ENCODE measurements at places on chromosomes 6 and 20.

DNA sequence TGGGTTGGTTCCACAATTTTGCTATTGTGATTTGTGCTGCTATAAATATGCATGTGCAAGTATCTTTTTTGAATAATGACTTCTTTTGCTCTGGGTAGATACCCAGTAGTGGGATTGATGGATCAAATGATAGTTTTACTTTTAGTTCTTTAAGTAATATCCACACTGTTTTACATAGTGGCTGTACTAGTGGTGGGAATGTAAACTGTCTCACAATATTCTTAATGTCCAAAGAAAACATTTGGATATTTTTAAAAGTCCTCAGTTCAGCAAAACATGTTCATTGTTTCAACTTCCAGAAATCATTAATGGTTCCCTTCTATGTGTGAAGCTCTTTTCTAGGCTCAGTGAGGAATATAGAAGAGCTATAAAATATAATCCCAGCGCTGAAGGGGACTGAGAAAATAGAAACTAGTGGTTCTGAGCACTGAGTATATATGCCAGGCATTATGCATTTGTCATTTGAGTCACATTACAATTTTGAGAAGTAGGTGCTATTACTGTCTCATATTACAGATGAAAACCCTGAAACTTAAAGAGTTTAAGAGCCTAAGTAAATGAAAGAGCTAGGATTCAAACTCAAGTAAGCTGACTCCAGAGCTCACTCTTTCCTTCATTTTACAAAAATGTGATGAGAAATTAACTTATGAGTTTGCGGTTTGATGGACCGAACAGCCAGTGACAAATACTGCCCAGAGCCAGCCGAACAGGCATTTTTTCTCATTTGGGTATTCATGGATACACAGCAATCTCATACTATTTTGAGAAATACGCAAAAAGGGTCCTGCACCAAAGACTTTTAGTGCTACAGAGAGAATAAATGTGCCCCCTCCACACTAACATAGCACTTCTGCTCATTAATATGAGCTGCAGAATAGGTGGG, 250.1 kb downstream of the TBX18 start:
- DNase-seq: no peak

GRCh38 chr20:20367575-20368417, at the start of gene INSM1:
Gene INSM1 (plus strand): TSS chr20:20368104. CDS start chr20:20368268, 164 bp downstream.
- no peak for DNase-seq

DNA sequence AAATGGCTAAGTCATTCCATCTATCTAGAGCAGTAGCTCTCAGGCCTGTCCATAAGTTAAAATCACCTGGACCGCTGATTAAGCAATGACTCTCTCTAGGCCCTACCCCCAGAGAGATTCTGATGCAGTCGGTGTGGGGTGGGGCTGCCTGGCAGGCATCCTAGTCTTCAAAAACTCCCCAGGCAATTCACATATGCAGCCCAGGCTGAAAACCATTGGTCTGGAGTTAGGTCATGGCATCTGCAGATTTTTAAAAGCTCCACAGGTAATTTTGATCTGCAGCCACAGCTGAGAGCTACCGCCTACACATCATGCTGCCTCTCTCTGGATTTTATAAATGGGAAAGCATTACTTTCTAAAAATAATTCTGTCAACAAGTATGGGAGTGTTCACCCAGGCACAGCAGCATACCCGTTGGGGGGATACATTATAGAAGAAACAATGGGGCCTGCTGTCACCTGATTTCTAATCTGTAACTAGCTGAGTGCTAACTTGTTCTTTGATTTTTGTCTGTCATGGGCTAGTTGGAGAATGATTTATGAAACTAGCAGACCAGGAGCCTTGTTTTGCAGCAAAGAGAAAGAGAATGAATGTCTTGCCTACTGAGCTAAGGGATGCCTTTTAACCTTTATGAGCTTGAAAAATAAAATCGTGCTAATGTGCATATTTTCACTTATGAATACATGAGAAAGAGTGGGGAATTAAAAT, 44.1 kb upstream of the ATXN1 start:
- DNase-seq: no peak

DNA sequence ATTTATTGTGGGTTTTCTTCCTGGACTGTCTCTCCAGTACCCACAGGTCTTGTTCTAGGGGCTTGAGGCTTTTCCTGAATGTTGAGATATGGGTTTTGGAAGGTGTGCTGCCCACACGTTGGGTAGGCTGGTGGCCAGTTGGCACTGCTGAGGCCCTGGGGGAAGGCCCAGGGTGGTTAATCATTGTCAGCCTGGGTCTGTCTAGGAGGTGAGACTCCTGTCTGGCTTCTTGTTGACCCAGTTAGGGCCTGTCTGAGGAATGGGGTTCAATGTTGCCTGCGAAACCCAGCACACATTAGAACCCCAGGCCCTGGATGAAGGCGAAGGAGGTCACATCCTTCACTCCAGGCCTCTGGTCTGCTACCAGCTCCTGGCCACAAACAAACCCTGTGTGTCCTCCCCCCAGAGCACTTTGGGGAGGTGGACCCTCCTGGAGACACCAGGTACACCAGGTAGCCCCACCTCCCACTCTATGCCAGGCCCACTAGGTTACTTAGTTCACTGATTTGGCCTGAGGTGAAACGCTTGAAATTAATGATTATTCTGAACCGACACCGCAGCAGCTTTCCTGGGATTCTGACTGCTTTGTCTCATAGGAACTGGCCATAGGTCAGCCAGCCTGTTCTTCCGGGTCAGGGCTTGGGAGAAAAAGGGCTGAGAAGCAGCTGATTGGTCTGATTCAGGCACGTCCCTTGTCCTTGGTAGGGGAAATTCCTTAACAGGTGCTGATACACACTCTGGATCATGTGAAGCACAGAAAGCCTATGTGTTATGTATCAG, 15.2 kb downstream of the DNMT3B start:
- no peak for DNase-seq

DNA sequence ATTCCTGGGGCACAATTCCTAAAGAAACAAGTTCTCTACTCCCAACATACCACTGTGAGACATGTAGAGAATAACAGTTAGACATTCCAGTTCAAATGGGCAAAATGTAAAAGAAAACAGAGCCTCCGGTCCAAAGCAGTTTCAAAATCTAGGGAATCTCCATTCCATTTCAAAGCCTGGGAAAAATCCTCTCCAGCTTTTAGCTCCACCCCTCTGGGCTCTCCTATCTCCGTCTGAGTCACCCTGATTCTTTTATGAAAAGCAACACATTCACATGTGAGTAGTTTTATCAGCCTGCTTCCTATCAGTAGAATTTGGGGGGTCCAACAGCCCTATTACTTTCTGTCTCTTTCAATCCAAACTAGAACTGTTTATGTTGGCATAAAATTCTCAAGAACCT, 3.7 kb downstream of the CSNK2A1 start:
- DNase-seq: no peak

DNA sequence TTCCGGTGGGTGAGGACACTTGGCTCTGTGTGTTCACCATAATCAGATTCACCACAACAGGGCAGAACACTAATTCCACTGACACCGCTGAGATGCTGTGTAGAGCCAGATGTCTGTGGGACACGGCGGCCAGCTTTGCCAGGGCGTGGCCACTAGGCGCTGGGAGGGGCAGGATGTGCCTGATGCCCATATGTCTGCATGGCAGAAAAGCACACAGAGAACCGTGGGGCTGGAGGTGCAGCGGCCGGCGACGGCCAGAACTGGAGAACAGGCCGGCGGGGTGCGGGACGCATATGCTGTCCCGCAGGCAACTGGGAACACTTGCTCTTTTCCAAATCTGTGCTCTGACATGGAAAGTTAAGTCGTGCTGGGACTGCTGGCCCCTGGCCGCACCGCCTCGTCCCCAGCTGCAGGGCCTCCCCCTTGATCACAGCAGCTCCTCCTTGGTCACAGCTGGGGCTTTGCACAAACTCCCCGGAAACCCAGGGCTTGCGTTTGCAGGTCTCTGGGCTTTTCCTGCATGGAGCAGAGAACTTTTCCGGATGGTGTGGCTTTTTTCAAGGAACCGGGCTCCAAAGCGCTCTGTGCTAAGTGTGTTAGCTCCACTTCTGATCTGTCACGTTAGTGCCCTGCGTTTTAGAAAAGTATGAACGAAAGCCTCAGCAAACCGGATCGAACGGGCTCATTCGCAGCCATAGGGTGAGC, 31.1 kb downstream of the NTSR1 start:
- no peak for DNase-seq

DNA sequence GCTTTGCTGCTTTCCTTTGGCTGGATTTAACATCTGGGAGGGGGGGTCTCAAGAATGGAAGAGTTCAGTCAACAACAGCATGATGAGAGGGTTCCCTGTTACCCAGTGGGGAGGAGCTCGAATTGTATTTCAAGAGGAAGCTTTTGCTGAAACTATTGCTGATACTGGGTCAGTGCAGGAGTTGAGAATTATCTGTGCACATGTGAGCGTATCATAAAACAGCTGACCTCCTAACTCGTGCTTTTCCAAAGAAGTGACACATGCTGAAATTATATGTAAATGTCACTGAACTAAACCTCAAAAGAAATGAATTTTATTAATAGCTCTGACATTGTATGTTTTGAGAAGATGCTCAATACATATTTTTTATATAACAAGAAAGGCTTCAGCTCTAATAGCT, 96.3 kb downstream of the PHF3 start:
- no peak for DNase-seq

DNA sequence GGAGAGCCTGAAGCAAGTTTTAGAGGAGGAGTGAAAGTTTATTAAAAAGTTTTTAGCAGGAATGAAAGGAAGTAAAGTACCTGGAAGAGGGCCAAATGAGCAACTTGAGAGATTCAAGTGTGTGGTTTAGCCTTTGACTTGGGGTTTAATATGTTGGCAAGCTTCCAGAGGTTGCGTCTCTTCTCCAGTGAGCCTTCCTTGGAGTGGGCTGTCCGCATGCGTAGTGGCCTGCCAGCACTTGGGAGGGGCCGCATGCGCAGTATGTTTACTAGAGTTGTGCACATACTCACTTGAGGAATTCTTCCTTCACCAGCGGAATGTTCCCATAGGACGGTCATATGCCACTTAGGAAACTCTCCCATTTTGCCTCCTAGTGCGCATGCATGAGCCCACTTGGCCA, 235.2 kb downstream of the ALDH8A1 start:
- DNase-seq: no peak

DNA sequence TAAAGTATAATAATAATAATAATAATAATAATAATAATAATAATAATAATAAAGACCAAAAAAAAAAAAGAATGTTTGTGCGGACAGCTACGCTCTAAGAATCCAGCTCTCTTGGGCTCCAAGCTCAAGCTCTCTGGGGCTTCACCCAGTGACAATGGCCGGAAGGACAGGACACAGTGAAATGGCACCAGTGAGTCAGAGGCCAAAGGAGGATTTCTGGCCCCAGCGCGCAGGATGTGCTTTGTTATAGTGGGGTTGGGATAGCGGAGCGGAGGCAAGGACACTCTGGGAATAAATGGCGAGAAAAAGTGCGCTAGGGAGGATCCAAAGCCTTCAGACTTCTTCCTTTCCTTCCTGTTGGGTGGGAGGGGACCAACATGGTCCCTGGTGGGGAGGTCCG, 38.2 kb downstream of the HLA-A start:
- no peak for DNase-seq

DNA sequence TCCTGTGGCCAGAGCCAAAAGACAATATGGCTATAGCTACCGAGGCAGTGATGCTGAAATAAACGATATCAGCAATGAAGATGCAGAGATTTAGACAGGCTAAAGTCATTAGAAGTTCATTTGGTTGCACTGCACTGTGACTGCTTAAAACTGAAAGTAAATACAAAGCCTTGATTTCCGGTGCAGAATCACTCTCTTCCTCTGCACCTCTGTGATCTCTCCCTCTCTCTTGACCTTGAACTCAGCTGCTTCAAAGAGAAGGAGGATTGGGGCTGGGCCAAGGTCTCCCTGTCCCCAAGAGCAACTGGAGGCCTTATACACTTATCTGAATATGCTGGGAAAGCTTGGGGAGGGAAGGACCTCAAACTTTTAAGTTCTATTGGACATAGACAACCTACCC, 34.6 kb upstream of the SPACA1 start:
- DNase-seq: no peak

DNA sequence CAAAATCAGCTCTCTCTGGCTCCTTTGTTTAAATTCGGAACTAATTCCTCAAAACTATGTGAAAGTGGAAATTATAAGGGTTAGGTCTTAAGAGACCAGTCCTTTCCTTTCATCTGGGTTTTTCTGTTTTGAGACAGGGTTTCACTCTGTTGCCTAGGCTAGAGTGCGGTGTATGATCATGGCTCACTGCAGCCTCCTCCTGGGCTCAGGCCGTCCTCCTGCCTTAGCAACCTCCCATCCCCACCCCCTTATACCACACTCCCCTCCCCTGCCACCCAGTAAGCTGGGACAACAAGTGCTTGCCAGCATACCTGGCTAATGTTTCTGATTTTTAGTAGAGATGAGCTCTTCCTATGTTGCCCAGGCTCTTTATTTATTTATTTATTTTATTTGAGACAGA, 12.8 kb upstream of the SSR1 start:
- no peak for DNase-seq

DNA sequence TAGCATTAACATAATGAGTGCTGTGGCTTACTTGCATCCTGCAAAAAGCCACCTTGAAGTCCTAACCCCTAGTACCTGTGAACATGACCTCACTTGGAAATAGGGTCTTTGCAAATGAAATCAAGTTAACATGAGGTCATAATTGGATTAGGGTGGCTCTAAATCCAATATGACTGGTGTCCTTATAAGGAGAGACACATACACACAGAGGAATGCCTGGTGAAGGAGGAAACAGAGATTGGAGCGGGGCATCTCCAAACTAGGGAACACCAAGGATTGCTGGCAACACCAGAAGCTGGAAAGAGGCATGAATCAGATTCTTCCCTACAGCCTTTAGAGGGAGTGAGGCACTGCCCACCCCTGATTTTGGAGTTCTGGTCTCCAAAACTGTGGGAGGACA, 17.6 kb upstream of the RPS6KA2 start:
- DNase-seq: no peak

- DNase-seq: no peak
Observed at GRCh38 chr6:119342430-119342829, 7.1 kb downstream of the MAN1A1 start.

GRCh38 chr6:28333047-28333446, 2.9 kb downstream of the ZSCAN31 start:
- DNase-seq: no peak

- no peak for DNase-seq
Observed at GRCh38 chr6:82176616-82177015, 70.9 kb downstream of the IBTK start.

Measured in C1 segment of cervical spinal cord (tissue), 14 donors.